Activated naive CD8-positive, alpha-beta T cell treated with anti-CD3 and anti-CD28 coated beads, Interleukin-2, amount 50 U/mL, for 24 hours (primary cell): ENCODE measurements at places on chromosomes 3 and 15.
A peak's percentile ranks its signal among the peaks of the same experiment; 100 is the strongest.

- no peak for DNase-seq
Observed at GRCh38 chr3:171282041-171282440, 178.2 kb downstream of the TNIK start.

GRCh38 chr3:133661454-133662277 is at the start of gene TOPBP1:
TSS of gene TOPBP1 (minus strand) at chr3:133661941. CDS start at chr3:133661127, 814 bp downstream.
- DNase-seq = peak; percentile 89

- no peak for DNase-seq
Observed at GRCh38 chr15:100949691-100950090, 30.5 kb downstream of the LRRK1 start.

GRCh38 chr3:151227266-151227806 is 24.3 kb upstream of the GPR171 start:
- no peak for DNase-seq

DNA sequence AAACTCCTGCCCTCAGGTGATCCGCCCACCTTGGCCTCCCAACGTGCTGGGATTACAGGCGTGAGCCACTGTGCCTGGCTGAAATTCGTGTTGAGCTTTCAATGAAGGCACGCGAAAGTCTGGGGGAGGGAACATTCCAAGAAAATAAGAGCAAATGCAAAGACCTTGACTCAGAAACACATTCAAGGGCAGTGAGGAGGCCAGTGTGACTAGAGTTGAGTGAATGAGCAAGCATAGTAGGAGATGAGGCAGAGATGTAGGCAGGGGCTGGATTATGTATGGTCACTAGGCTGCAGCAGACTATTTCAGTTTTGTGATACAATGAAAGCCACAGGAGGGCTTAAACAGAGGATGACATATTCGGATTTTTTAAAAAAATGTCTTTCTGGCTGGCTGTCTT is 67.0 kb downstream of the SCN11A start:
- no peak for DNase-seq

DNA sequence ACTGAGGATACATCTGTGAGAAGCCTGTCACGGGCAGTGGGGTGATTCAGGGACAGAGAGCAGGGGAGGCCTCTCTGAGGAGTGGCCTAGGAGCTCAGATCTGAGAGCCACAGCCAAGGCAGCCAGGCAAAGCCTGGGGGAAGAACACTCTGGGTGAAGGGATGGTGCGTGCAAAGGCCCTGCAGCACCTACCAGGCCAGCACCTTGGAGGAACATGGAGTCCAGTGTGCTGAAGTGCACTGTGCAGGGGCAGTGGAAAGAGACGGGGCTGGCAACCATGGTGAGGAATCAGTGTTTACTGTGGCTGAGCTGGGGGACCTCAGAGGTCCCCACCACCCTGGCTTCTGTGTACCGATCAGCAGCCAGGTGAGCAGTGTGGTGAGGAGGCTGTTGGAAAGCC is 48.0 kb downstream of the NUP210 start:
- no peak for DNase-seq

DNA sequence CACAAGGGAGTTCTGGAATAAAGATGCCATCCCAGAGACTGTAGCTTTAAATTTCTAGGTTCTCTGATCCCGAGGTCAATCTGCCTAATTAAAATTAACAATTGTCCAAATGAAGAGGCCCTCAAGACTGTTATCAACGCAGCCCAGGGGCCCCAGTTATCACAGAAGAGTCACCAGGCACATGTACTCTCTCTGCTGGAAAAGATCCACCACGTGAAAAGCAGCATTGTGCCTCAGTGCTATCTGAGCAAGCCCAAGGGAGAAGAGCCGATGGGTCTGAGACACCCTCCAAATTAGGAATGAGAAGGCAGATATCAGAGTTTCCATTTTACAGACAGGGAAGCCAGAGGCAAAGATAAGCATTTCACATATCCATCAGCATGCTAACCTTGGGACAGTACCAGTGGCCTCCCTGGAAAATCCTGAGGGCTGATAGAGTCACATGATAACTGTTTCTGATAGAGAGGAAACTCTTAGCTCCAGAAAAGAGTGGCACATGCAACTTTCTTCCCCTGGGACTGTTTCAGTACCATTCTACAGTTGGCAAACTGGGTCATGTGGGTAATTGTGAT is 55.5 kb downstream of the ITGB5 start:
- DNase-seq = no peak

GRCh38 chr3:141286856-141287255 is 55.2 kb downstream of the PXYLP1 start:
- no peak for DNase-seq

GRCh38 chr15:81758818-81759284 is 287.0 kb downstream of the MEX3B start:
- DNase-seq = no peak

DNA sequence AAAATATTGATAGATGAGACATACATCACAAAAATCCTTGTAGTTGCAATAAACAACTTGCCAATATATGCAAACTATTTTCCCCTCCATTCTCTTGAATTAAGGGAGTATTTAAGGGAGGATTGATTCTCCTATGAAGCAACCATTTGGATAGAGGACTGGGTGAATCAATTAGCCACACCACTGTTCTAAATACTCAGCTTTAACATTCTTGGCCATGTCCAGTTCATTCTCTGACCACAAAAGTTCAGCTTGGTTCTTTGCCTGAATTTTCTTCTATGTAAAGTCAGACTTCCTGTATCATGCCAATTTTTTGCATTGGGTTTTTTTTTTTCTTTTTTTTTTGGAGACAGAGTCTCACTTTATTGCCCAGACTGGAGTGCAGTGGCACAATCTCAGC is 15.8 kb upstream of the SEC11A start:
- no peak for DNase-seq

DNA sequence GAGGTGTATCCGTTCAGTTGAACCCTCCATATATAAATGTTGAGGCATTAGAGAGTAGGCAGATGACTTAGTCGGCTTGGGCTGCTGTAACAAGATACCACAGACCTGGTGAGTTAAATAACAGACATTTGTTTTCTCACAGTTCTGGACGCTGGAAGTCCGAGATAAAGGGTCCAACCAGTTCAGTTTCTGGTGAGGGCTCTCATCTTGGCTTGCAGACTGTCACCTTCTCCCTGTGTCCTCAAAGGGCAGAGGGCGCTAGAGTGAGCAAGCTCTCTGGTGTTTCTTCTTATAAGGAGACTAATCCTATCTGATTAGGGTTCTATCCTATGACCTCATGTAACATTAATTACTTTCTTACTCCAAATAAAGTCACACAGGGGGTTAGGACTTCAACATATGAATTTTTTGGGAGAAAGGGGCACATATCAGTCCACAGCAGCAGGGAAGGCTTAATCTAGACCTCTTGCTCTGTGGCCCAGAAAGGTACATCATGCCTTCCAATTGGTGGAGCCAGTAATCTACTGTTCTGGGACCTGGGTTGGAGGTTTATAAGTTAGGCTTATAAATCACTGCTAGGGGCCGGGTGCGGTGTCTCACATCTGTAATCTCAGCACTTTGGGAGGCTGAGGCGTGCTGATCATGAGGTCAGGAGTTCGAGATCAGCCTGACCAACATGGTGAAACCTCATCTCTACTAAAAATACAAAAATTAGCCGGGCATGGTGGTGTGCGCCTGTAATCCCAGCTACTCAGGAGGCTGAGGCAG is 26.3 kb upstream of the SLC28A2 start:
- DNase-seq = no peak

GRCh38 chr3:40179016-40179415 is 130.5 kb upstream of the EIF1B start:
- peak; percentile 61 for DNase-seq

DNA sequence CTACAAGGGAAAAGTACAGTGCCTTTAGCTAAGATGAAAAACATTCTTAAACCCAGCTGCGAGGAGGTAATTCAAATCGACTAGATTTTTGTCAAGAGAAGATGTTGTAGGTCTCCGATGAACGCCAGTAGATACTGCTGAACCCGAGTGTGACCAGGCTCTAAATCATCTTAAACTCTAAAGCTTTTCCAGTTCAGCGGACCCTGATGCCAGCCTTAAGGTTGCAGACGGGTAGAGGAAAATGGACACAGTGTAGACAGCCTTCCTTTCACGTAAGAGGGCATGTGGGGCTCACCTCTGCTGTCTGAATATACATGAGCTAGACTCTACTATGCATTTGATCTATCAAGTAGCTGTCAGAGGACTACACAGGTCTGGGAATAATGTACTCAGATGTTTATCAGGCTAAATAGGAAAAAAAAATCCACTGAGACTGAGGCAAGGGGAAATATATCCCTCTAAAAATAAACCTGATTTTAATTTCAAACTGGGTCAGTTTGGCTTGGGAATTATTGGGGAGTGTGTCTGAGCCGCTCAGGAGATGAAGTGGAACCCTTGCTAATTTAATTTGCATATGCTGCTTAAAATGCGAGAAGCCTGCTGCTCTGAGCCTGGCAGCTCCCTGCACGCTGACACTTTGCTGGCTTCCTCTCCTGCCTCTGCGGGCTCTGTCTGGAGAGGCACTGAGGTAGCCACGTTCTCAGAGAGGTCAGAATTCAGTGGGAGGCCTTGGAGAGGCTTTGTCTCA is 151.9 kb downstream of the CADPS start:
- DNase-seq = no peak

- DNase-seq = no peak
Observed at GRCh38 chr15:39110336-39110735, 470.5 kb upstream of the THBS1 start.

DNA sequence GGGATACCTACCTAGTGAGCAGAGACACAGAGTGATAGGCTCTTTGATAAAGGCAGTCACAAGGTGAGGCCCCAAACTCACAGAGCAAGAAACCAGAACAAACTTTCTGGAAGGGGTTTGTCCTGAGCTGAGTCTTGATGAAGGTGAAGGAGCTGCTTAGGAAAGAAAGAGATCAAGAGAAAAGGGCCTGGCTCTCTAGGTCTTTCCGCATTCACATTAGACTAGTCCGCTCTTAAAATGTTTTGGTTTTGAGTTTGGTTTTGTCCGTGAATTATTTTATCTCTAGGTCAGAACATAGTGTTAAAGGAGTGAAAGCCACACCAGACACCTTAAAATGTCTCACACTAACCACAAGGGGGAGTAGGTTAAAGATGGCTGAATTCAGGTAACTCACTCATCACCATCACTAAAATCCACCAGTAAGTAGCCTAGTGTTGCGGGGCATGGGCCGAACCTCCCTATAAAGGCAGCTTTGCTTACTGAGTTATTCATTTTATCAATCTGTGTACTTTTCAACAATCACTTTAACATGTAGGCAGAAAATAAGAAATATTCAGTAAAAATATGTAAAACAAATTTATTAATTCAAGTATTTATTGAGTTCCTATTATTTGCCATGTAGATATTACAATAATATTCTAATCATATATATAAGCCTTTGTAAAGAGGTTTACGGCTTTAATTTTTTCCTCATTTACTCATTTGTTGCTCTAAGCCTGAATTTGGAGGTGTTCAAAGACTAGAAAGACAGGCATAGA is 121.5 kb upstream of the TSC22D2 start:
- DNase-seq = peak; percentile 4

GRCh38 chr3:149586871-149587270 is 71.0 kb downstream of the WWTR1 start:
- DNase-seq = no peak

GRCh38 chr15:62165104-62165792 is at the start of gene C2CD4B:
TSS of gene C2CD4B (minus strand) at chr15:62165285. CDS start at chr15:62164984, 301 bp downstream.
- peak; percentile 33 for DNase-seq

GRCh38 chr3:10890665-10891064 is 74.6 kb downstream of the SLC6A11 start:
- no peak for DNase-seq

DNA sequence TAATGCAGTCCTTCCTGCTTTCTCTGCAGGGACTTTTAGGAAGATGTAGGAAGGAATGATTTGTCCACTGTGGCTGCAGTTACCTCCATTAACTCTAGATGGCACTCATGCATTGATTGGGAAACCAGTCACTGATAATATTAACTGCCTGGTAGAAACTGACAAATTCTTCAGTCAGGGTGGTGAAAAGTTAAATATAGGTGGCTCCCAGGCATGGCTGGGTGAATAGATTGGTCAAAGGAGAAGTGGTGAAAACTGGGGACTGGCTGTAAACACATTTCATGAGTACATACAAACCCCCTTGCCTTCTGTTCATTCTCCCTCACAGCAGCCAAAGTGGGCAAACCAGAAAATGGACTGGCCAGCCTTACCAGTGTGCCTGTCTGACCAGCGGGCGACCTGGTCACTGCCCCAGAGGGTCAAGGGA is 333.4 kb downstream of the THSD4 start:
- peak; percentile 4 for DNase-seq
